Central memory CD4-positive, alpha-beta T cell (primary cell): ENCODE measurements at places on chromosomes 12 and 14.

DNA sequence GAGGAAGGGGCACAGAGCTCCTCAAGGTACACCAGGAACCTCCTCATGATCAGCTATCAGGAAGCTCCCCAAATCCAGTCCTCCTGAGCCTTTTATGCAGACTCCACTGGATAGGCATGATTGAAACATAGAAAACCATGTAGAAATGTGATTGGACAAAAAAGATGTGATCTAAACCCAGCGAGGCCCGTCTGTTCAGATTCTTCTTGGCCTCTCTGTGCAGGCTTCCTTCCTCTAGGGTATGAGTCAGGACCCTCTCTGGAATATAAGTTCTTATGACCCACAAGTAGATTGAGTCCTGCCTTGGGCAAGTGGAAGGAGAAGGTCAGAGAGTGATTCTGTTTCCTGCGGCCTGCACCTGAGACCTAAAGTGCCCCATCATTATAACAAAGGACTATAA lies 166.3 kb downstream of the PHLDA1 start:
- no peak for DNase-seq

DNA sequence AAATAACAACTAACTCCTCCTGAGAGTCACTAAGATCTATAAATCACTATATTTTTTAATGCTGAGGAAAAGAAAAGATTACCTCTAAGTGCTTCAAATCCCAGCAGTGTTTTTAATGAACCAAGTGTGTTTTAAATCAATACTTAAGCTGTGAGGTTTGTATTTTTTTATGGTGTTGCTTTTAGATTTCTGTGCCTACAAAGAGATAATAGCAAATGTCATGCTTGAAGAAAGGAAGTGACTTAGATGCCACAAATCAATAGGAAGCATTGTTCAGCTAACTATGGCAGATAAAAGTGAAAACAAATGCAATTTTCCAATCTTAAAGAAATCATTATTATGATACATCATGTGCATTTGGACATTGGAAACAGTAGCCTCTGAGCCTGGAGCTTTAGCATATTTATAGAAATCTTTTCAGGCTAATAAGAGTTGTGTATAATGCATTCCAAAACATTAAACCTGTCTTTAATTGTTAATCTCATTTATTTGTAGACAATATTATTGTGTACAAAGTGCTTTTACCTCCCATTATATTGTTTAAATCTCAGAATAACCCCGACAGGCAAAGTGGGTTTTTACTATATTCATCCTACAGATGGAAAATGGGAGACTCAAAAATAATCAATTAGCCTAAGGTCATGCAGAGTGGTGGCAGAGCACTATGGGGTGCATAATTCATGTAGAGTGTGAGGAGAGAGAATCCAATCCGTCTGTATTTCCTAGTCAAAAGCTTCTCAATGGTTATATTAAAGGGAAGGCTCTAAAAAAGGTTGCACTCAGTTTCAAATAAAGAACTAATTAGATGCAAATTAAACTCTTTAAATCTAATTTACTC lies 486.2 kb downstream of the NAV3 start:
- no peak for DNase-seq

DNA sequence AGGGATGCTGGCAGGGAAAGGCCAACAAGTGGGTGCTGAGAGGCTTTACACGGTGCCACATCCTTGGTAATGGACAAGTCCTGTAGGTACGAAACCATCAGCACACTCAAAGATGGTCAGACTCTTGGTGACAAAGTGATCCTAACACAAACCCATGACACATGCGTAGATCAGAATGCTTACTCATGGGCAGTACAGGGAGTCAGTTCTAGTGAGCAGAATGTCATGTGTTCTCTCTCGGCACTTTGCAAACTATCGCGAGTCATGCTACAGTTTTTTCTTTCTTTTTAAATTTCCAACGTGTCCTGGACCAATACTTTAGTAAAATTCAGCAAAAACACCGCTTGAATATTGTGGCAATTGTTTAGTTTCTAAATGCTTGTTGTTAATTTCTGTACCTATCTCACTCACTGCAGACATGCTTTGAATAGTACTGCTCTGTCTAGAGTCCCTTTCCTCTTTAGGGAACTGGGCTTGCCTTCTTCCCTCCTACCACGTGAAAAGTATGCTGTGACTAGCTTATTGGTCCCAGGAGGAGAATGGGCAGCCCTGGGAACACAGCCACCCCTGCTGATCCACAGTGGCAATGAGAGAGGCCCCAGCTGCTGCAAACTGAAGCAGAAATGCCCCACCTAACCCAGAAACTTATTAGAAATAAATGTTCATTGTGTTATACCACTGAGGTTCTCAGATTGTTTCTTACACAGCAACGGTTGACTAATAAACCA lies 62.4 kb downstream of the UBR7 start:
- no peak for DNase-seq

DNA sequence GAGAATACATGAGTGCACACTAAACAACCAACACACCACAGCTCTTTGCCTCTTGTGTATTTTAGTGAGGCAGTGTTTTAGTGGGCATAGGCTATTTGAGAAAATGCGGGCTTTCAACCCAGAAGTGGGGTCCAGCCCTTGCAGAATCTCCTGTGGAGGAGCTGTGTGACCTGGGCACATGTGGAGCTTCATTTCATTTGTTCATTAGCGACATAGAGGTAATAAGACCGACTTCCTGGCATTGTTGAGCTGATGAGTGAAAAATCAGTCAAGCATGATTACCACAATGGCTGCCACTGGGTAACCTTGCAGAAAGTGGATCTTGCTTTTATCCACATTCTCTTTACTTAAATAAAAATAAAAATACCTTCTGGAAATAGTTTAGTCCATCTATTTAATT lies 923.5 kb downstream of the BCL11B start:
- DNase-seq: no peak

DNA sequence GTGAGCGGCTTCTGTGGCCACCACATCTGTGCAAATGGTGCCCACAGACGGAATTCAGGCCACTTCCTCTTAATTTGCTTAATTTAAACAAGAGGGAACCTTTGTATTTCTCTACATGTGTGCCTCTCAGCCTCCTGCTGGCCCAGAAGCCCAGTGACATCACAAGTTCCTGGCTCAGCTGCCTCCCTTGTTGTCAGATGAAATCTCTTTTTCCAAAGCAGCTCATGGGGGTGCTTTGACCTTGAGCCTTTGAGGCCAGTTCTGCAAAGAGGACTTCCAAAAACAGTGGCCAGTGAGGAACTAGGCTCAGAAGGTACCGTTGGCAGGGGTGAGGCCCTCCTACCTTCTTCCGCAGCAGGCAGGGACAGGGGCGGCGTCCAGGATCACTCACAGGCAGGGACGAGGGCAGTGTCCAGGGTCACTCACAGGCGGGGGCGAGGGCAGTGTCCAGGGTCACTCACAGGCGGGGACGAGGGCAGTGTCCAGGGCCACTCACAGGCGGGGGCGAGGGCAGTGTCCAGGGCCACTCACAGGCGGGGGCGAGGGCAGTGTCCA lies 35.0 kb upstream of the GALNT9 start:
- no peak for DNase-seq

DNA sequence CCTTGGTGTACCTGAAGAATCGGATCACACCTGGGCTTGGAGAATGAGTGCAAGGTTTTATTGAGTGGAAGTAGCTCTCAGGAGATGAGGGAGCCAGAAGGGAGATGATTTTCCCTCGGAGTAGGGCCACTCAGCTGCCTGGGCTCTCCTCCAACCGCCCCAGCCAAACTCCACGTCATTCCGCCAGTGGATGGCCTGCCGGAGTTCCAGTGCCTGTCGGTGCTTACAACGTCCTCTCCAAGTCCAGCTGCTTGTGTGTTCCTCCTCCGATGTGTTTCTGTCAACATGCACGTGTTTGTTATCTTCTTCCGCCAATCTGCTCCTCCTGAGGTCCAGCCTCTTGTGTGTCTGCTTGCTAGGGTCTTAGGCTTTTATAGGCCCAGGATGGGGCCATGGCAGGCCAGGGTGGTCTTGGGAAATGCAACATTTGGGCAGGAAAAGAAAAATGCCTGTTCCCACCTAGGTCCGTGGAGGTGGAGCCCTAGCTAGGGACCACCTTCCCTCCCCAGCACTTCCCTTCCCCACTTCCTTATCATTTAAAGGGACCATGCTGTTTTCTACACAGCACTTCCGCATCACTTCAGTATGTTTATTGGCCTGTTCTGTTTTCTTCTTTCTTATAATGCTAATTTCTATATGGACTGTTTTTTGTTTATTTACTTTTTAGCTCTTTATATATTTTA lies 343.2 kb downstream of the PDZRN4 start:
- DNase-seq: no peak

DNA sequence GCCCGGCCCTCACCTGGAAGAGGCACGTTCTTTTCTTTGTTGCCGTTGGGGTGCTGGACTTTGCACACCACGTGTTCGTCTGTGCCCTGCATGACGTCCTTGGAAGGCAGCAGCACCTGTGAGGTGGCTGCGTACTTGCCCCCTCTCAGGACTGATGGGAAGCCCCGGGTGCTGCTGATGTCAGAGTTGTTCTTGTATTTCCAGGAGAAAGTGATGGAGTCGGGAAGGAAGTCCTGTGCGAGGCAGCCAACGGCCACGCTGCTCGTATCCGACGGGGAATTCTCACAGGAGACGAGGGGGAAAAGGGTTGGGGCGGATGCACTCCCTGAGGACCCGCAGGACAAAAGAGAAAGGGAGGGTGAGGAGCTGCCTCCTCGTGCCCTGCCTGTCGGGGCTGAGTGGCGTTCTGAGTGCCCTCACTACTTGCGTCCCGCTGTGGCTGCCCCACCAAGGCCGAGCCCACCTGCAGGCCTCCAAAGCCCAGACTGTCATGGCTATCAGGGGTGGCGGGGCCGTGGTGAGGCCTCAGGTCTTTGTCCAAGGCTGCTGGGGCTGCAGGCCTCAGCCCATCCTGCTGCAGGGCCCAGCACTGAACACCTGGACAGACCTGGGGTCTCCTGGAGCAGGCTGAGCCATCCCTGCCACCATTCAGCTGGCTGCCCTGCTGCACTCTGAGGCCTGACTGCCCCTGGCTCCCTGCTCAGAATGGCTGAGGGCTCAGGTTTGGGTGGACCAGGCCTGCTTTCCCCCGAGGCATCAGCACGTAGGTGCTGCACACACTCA lies 329.7 kb downstream of the TMEM121 start:
- DNase-seq: no peak

DNA sequence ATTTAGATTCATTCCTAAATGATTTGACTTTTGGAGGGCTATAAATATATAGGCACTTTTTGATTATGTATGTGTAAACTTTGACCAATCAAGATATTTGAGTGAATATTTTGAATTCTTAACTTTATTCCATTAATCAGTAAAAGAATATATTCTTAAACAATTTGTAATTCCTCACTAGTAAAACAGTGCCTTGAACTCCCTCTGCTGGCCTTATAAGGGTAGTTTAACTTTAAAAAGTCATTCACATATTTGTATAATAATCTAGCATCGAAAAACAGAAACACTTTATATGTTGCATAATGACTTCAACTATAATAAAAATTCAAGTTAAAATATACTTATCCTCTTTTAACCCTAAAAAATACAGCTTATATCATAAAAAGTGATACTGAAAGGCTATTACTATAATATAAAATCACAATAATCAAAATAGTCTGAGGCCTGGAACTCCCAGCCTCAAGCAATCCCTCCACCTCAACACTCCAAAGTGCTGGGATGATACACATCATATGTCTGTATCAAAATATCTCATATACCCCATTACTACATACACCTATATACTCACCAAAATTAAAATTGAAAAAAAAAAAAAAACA lies 31.2 kb downstream of the CCDC59 start:
- no peak for DNase-seq

DNA sequence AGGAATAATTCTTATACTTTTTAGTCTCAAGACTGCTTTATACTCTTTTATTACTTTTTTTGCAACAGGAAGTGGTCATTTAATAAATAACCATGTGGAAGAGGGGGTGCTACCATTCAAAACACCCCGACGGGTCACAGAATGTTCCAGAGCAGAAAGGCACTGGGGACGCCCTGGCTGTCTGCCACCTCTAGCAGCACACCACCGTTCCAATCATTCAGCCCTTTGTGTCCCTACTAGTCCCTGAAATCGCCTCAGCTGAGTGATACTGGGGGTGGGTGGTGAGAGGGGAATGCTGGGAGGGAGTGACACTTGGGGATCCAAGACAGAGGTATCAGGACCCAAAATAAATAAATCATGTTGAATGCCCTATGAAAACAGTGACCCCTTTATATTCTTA lies 52.4 kb downstream of the MON2 start:
- DNase-seq: no peak

- DNase-seq: peak; percentile 27
These were observed 79.9 kb downstream of the ARF6 start for GRCh38 chr14:49972823-49973222.

GRCh38 chr14:24607081-24607480 lies 2.4 kb downstream of the GZMH start:
- DNase-seq: no peak

DNA sequence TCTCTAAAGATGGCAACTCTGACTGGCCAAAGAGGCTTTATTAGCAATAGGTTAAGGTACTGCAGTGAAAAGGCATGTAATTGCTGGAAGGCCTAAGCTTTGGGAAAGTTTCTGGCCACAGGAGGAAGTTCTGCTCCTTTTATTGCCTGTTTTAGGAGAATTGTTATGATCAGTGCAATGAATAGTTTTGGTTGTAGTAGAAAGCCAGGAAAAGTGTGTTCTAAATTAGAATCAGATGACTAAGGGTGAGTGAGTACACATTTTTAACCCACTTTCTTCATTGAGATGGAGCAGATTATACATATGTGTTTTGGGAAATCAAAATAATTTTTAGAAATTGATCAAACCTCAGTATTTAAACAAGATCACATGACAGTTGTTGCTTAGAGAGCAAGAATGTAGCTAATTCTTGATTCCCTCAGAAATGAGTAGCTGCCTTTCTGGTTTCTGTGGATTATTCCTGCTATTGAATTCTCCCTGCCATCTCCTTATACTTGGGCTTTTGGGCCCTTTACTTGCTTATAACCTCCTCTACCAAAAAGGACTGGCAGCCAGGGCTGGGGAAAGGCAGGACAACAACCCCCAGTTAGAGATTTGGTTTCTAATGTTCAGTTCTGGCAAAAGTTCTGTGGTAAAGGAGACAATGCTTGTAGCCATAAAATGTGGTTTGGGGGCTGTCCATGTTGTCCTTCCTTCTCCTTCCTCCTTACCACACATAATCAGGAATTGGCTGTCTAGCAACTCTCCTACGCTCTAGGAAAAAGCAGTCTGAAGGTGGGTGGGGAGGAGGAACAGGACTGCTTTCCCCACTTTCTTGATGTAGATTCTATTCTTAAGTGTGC lies 217.1 kb downstream of the SLC38A4 start:
- DNase-seq: no peak

DNA sequence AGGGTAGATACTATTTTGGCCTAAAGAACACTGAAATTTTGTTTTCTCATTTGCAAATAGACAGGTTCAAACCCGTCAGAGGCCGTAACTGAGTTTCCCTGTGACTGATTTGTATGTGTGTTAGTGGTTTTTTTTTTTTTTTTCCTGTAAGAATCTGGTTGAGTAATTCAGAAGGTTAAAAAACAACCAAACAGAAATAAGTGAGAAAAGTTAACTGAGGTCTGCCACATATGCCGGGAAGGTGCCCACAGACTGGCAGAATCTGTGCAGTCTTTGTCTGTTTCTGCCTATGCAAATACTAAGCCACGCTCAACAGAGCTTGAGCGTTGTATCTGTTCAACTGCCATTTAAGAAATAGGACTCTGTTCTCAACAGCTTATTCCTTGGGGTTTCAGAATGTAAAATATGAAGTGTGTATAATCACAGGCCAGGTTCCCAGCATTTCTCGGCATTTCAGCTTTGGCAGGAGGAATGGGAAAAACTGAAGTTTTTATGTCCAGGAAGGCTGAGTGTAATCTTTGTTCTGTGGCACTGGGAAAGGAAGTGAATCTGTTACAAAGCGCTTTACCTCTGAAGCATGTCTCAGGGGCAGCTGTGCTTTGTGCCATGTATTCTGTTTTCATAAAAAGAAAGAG lies 181.9 kb downstream of the PRKCH start:
- DNase-seq: peak; percentile 65
